ENCODE measurements at places on chromosomes 2 and 18. TPM values are rescaled to one million over a fixed set of nuclear protein-coding genes. Genes with fewer than 3 reads are reported as not detected.

IL36B gene
- total RNA-seq, result not detected

DNA sequence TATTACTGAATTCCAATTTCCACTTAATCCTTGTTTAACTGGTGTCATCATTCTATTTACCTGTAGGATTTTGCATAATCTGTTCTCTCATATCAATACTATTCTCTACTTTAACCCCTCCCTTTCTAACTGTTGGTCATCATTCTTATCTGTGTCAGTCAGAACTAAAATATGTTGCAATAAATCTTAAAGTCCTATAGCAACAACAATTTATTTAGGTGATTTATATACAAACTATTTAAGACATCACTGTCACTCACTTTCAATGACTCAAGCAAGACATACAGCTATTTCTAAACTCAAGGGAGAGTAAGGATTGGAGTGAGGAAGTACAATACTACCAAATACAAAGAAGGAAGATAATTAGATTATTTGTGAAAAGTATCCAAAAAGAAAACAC is 740.4 kb downstream of the DSC3 start:
- DNase-seq, result no peak

PIAS2 gene
- total RNA-seq, result 11.6 TPM

DNA sequence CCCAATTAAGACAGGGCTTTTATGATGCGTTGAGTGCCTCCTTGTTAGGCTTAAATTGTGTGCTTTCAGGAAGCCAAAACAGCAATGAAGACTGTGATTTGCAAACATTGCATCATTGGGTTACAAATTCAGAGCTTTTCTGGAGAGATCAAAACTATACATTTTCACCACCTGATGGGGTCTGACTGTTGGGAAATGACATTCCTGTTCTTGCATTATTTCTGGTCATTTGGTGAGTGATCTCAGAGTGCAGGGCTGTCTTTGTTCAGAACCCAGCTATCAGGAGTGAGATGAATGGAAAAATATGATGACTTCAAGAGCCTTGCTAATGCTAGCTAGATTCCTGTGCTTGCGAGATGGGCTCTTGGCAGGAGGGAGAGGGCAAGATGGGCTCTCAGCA is 39.1 kb downstream of the SH3RF3 start:
- no peak for DNase-seq

LOXL3 gene
- total RNA-seq, result 1.2 TPM

DNA sequence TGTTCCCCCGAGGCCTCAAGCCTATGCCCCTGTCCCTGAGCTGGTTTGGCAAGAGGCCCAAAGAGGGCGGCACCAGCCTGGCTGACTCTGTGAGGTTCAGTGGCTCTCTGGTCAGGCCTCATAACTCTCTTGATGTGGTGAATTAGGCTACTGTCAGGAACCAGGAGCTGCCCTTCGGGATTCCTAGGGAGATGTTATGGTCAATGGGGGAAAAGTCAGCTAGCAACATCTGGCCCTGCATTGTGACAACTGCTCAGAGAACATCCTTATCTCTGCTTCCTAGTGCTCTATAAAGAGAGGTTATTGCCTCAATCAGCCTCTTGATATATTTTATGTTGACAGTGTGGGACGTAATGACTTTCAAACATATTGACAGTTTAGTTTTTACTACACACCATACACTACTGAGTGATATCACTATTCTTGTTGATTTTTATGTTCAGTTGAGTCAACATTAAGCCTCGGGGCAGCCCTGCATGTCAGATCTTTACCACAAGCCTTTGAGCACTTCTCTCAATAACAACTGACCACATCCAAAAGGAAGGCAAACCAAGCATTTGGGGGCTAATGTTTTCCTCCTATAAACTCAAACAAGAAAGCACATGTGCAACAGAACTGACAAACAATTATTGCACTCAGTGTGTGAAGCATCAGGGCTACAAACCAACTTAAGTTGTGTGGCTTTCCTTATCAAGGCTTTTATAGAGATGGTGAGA is 448.3 kb upstream of the SLC14A2 start:
- no peak for DNase-seq

COBLL1 gene
- total RNA-seq, result 63.5 TPM

CYB5A gene
- 228 TPM for total RNA-seq

KCNE4 gene
- 25.2 TPM for total RNA-seq

- no peak for DNase-seq
These were observed 2.3 kb downstream of the KIF5C start for GRCh38 chr2:148877403-148877740.

- no peak for DNase-seq
These were observed 180.6 kb upstream of the CCDC68 start for GRCh38 chr18:55139836-55140235.

DNA sequence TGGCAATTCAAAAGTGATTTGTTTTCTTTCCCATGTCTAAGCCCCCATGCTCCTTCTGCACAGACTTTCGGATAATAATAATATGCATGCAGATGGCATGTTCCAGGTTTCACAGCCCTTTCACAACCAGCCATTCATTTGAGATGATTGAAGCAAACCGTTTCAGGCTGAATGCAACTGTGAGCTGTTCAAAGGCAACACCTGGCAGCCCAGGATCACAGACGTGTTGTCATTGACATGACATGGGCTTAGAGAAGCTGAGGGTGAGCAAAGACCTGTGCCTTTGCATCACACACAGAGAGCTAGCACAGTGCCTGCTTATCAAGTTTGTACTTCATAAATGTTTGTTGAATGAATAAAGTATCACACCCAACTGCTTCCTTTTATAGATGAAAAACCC is 12.4 kb upstream of the ERMN start:
- DNase-seq, result no peak

ANKZF1 gene
- 36.5 TPM for total RNA-seq

IL18R1 gene
- total RNA-seq, result 0.67 TPM

GREB1L gene
- 0.28 TPM for total RNA-seq

ATP8B1 gene
- total RNA-seq, result 38.2 TPM

GRCh38 chr2:9266711-9267110 is 60.1 kb downstream of the ASAP2 start:
- no peak for DNase-seq

DNA sequence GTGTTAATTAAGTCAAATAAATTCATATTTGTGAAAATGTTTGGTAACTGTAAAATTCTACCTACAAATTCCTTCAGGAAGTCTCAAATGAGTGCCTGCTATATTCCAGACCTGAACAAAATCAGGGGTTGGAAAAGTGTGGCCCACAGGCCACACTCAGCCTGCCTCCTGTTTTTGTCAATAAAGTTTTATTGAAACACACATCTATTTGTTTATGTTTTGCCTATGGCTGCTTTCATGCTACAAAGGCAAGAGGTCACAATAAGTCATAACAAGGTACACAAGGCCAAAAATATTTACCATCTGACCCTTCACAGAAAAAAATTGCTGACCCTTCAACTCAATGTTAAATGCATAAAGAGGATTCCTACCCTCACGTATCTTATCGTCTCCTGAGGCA is 581.7 kb downstream of the ARHGAP15 start:
- no peak for DNase-seq

ITGAV gene
- 23.9 TPM for total RNA-seq

GRCh38 chr2:3536682-3537632 is 17.6 kb upstream of the ADI1 start:
- DNase-seq, result no peak

DNA sequence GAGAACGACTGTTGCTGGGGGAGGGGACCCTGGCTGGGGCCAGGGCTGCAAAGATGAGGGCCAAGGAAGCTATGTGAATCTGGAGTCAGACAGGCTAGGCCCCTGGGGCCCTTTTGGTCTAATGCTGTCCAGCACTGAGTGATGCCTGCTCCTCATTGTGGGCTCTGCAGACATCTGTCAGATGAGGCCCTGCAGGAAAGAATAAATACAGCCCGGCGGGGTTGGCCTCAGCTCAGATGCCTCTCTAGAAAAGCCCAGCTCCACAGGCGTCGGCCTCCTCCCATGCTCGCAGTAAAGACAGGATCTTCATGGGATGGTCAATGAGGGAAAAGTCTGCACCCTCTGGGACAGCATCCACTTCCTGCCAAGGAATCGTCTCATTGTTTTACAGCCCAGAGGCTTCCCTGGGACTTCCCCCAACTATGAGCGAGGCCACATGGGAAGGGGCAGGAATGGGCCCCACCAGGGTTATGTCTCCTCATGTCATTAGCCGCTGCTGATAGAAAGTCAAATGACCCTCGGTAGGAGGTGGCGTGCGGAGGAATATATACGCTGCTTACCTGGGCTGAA is 125.8 kb upstream of the GLI2 start:
- DNase-seq, result no peak

DNA sequence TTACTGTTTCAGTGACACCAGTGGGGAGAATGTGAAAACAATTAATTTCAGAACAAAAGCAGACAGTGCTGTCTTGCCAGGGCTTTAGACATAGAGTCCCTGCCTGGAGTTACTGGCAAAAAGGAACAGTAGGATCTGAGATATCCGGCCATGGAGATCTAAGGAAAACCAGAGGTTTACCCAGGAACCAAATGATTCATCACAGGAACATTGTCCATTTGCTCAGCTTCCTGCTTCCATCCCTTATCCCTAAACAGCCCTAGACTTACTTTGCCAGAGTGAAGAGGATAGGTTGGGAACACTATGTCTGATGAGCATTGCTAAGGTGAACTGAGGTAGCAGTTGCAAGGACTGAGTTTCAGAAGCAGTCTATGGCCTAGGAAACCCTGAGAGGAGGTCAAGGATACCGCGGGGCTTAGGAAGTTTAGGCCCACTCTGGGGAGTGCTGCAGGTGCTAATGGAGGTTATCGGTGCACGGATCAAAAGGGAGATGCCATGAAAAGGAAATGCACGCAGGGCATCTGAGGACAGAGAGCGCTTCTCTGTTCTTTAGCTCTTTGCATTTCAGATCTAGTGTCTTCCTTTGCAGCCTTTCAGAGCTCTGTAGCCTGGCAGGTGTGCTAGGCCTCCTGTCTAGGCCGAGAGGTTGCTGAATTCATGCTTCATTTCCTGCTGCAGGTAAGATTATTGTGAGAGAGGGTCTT is 223.9 kb downstream of the CDCA7 start:
- DNase-seq, result no peak

GRCh38 chr2:205712508-205712907 is 30.2 kb downstream of the NRP2 start:
- no peak for DNase-seq

KIAA2012 gene
- not detected for total RNA-seq

ERBB4 gene
- 5.0 TPM for total RNA-seq

KCNIP3 gene
- 3.6 TPM for total RNA-seq

GRCh38 chr2:152307863-152308262 is 27.1 kb upstream of the FMNL2 start:
- DNase-seq, result no peak

- no peak for DNase-seq
These were observed 176.8 kb upstream of the CELF4 start for GRCh38 chr18:37742436-37742835.
